ENCODE measurements at places on chromosomes 6 and 20.

DNA sequence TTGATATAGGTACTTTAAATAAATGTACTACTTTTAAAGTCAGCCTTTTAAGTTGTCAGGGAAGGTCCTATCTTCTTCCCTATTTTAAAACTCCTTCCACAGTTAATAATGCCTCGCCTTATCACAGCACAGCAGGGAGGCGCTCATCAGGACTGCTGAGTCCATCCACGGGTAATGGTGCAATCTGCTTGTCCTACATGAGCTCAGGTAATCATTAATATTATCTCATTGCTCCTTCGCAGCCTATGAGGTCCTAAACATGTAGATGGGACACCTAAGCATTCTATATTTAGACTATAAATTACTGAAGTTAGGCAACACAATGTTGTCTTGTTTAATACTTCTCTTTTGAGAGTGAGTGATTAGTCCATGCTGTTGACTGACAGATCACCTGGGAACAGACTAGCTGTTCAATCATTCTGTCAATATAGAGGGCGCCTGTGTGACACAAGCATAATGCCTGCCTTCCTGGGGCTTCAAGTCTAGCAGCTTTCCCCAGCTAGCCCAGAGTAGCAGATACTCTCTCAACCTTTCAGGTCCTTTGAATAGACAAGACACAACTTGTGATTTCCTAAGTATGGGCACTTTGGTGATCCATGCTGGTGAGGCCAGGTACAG, 91.0 kb downstream of the FYN start:
- DNase-seq, result no peak

- no peak for DNase-seq
Observed at GRCh38 chr6:35216851-35217811, 3.4 kb downstream of the SCUBE3 start.

- no peak for DNase-seq
Observed at GRCh38 chr20:52031563-52032303, 159.8 kb downstream of the ZFP64 start.

- DNase-seq, result no peak
Observed at GRCh38 chr6:138568997-138569396, 69.7 kb upstream of the NHSL1 start.

DNA sequence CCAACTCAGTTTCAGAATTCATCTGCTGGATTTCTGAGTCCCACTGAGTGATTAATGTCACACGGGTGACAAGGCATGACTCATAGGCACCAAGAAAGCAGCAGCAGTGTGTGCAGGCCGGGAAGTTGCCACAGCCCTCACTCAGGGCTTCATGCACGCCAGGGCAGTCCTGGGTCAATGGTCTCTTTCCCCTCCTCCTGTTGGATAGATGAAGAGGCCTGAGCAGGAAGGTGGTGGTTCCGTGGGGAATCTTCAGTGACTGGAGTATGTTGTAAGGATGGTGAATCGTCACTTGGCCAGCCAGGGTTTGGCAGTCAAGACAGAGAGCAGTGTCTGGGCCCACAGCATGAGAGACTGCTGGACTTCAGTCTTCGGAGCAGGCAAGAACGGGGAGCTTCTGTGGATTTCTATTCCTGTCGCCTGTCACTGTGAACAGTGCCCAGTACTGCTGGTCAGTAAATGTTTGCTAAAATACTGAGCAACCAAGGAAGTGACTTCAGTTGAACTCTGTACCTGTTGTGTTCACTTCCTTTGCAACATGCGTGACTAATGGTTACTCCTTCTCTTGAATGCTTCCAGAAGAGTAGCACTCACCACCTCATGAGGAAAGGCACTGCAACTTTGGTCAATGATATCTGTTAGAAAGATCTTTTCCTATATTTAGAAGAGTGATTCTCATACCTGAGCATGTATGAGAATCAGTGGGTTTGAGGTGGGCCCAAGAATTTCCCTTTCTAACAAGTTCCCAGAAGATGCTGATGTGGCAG, 62.0 kb upstream of the CD93 start:
- no peak for DNase-seq

DNA sequence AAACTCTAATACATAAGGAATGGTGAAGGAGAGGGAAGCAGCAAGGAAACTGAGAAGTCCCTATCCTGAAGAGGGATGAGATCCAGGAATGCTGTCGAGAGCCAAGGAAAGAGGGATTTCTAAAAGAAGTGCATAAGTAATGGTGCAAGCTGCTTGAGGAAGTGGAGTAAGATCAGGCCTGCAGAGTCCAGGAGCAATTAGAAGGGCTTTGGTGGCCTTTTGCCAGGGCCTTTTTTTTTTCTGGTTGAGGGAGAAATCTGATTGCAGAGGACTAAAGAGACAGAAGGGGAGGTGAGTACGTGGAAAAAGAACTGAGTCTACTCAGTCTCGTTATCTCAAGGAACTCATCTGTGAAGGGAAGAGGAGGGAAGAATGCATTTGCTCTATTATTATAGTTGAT, 396.2 kb downstream of the UTRN start:
- no peak for DNase-seq

DNA sequence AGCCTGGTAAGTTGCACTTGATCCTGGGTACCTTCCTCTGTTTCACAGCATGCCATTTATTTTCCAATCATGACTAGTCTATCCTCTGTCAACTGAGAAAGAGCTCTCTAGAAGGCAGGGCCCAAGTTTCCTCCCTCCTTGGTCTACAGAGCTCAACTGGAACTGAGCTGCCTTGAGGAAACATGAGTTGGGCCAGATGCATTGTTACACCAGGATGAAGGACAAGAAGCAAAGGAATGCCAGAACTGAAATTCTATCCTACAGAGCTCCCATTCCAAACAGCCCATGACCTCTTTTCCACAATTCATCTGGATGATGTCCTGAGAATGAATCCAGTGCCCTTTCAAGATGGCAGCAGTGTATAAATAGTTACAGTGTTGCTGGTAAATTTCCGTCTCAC, 66.7 kb upstream of the E2F3 start:
- no peak for DNase-seq

DNA sequence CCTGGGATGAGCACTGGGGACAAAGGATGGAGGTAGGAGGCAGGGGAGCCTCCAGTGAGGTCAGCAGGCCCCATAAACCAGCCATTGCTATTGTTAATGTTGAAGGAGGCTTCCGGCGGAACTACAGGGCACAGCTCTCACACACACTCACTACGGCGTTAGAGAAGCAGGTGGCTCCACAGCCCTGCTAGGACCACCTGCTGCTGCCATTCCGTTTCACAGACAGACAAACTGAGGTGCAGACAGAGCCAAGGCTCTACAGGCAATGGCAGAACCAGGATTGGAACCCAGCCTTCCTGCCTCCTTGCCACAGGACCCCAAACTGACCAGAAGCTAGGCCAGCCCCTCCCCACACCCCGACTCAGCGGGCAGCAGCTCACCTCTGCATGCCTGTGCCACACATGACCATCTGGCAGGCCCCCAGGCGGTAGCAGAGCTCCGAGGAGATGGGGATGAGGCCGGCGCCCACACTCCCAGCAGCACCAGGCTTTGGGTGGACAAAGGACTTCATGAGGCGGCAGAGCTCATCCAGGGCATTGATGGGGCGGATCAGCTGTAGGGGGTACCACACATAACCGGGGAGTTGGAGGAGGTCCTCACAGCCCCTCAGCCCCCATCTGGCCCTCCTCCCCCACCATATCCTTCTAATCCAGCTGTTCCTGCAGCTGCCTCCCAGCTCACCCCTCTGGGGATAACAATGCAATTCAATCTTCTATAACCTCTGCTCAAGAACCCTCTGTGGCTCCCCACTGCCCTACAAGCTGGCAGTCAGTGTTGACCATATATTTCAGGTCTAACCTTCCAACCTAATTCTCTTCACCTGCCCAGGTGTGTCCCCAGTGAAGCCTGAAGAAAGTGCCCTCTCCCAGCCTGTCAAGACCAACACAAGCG, 198.5 kb downstream of the PREX1 start:
- no peak for DNase-seq

DNA sequence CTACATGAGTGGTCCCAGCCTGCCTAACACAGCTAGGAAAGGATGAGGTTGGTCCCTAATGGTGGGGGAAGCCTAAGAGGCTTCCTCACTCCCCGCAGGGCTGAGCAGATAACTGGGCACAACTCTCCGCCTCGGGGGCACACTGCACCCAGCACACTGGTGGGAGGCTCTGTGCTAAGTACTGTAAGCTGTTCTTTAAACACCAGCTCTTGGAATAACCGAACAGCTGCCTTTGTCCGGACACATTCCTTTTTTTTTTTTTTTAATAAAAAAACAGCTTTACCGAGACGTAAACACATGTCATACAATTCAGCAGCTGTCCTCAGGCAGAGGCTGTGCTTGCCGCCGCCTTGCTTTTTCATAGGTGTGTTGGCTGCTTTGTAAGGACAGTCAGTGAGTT, 6.9 kb downstream of the PSMG4 start:
- no peak for DNase-seq

- no peak for DNase-seq
Observed at GRCh38 chr6:33732817-33733708, 13.6 kb downstream of the IP6K3 start.

GRCh38 chr20:16806886-16807285, 58.7 kb downstream of the OTOR start:
- no peak for DNase-seq

DNA sequence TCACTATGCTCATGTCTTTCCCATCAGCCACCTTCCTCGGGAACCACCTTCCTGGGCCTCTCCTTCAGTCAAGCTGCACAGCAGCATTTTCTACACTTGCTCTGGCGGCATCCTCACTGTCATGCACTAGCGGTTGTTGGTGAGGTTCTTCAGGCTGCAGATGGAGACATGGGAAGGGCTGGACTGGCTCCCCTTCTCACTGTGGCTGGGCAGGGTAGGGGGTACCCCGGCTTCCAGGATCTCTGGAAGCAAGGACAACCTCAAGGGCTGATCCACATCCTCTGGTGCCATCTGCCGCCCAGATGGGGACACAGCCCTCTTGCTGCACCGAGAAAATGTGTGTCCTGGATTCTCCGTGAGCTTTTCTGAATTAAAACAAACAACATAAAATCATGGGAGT, 180.1 kb upstream of the RNF24 start:
- no peak for DNase-seq

DNA sequence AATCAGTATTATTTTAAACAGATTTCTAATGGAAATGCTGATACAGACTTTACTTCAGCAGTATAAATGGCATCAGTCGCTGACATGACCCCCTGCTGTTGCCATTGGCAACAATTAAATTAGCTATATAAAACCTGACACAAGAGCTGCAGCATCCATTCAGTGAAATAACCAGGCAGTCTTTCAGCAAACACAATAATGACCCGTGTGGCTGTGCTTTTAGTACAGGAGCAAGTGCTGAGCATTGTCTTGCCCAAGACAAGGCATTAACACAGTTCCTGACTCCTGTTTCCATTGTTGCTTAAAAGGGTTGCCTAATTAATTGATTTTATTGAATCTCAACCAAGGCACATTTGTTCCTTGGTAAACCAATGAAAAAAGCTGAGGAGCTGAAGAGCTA, 382.1 kb downstream of the HACE1 start:
- DNase-seq, result no peak

- no peak for DNase-seq
Observed at GRCh38 chr6:99761711-99762110, 155.1 kb downstream of the PRDM13 start.

GRCh38 chr6:94071835-94072234, 652.5 kb upstream of the EPHA7 start:
- DNase-seq, result no peak

- DNase-seq, result no peak
Observed at GRCh38 chr6:113347436-113347835, 509.7 kb upstream of the MARCKS start.

GRCh38 chr6:81759782-81760181, 7.3 kb upstream of the TENT5A start:
- no peak for DNase-seq

- no peak for DNase-seq
Observed at GRCh38 chr20:53003420-53004154, 31.4 kb downstream of the TSHZ2 start.

- no peak for DNase-seq
Observed at GRCh38 chr6:135935941-135936601, 84.6 kb downstream of the PDE7B start.

DNA sequence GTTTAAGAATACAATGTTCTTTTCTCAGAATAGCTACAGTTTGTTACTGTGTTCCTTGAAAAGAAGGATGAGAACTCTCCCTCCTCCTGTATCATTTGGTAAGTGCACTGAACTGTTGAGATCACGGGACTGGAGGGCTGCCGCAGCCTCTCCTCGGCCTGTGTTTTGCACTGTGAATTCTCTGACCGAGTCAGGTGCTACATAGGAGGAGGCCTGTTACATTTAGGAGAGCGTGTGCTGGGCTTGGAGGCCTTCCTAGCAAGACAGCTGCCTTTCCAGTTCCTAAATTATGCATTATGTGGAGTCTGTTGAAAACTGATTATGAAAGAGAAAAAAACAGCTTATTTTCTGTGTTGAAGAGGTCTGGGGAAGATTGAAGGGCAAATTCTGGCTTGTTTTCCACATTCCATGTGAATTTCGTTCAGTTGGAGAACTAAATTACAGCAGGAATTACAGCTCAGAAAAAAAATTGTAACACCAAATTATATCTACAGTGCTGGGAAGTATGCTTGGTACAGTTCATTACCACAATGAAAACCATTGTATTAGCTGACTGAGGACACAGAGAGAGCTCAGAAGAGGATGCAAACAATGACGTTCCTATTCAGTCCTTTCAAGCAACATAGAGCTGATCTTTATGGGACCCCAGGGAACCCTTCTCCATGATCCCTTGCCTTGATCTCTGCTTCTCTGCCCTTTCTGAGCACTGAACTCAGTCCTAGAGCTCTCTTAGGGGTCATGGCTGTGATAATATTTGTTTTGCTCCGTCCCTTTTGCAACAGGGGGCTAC, 2.8 kb downstream of the TMC2 start:
- no peak for DNase-seq

DNA sequence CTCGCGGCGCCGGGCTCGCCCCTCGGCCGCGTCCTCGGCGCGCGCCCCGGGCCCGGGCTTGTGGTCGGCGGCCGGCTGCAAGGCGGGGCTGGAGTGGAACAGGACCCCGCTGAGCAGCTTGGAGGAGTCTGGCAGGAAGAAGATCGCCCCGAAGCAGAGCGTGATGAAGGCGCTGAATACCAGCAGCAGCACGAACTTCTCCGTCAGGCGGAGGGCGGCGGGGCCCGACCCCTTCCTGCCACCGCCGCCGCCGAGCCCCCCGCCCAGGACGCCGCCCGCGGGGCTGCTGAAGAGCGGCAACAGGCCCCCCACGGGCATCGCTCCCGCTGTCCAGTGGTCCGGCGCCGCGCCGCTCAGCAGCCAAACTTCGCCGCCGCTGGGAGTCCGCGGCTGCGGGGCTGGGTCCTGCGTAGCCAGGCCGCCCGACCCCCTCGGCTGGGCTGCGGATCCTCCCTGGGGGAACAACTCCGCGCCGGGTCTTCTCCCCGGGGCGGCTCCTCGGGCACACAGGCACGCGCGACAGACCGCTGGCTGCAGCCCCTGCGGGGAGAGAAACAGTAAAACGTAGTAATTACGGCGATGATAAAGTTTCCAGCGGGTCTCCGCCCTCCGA, 707 bp downstream of the MAN1A1 start:
- DNase-seq, result no peak

GRCh38 chr6:72890671-72891070, 268.8 kb downstream of the KCNQ5 start:
- no peak for DNase-seq

GRCh38 chr6:134539865-134540323, 222.0 kb upstream of the SGK1 start:
- no peak for DNase-seq

Measured in NCI-H1694 treated with DMSO at 0.1 percent for 48 hours (cell line).